ENCODE measurements at places on chromosomes 11 and 22. TPM values are rescaled to one million over a fixed set of nuclear protein-coding genes. Genes with fewer than 3 reads are reported as not detected.

The RIMBP3C gene
- total RNA-seq, result 3.2 TPM

The MUC5B gene
- not detected for total RNA-seq

The CRYBB3 gene
- total RNA-seq, result not detected

The TMA7B gene
- total RNA-seq, result not detected

DNA sequence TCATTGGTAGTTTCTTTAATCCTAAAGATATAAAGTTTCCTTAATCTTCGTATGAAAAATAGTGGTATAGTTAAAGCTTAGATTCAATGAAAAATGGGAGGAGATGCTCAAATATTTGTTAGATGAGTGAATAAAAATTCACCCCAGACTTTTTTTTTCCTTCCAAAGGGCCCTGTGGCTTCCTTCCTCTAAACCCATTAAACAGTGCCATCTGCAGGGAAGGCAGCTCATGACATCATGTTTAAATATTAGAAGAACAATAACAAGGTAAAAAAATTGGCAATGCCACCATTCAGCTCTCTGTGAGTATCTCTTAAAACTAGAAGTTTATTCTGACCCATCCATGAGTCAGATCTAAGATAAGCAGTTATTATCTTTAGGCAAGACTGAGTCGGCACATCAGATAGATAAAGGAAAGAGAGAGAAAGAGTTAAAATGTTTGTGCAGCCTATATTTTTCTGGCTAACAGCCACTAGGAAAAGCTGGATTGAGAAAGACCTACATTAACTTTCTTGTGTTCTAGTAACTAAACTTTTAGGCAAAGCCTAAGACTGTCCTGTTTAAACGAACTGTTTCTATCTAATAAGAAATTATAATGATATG, 19.1 kb upstream of the OOSP1 start:
- no peaks in the 10 kb centered on the region for H3K36me3 ChIP-seq
- H3K4me1 ChIP-seq, result no peaks in the 10 kb centered on the region
- DNase-seq, result peak; percentile 56
- no peak overlapping the region for H3K27ac ChIP-seq

- H3K36me3 ChIP-seq, result no peaks in the 10 kb centered on the region
- no peak overlapping the region for H3K4me3 ChIP-seq
- DNase-seq, result no peak
Measured at GRCh38 chr11:43376065-43376464, 17.3 kb downstream of the TTC17 start.

DNA sequence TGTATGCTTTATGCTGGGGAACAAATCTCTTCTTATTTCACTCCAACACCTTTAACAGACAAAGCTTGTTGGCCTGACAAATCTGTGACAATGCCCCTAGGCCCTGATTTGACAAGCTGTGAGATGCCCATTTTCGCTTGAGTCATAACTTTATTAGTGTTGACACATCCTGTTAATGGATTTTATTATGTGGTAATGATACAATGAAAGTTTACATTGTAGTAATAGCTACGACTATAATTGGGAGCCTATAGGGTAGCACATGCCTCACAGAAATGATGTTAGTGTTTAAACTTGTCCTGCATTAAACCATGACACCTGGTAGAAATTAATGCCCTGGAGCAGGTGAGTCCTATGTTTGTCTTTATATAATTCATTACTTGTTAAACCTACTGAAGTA, 3.3 kb upstream of the MMP10 start:
- H3K36me3 ChIP-seq, result no peaks in the 10 kb centered on the region
- no peak overlapping the region for H3K27ac ChIP-seq
- H3K4me3 ChIP-seq, result no peak overlapping the region
- H3K27me3 ChIP-seq, result no peaks in the 10 kb centered on the region

DNA sequence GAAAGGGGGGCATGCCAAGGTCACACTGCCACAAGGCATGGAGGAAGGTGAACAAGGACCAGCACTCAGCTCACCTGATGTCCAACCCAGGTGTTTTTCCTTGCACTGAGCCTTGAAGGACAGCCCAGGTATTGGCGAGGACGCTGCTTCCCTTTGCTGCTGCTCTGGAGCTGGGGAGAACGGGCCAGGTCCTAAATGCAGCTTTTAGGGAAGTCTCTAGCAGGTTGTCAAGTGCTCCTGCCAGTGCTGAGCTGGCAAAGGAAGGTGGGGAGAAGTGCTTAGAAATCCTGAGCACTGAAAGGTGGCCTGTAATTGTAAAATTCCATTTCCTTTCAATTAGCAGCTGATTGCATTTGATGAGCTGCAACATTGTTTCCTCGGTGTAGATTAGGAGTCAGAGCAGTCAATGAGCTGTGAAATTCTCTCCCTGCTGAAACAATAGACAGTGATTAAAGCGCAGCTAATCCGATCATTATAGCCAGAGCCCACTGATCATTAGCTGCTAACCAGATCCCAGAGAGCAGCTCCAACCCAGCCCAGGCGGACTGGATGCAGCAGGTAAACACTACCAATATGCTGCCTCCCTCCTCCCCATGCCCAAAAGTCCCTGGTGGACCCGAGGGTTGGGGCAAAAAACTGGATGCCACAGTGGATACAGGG, 507.6 kb downstream of the INSC start:
- H3K4me3 ChIP-seq, result no peak overlapping the region
- peaks cover 20% of the 10 kb centered on the region for H3K4me1 ChIP-seq
- no peak overlapping the region for H3K27ac ChIP-seq
- H3K27me3 ChIP-seq, result no peaks in the 10 kb centered on the region
- no peak for DNase-seq
- H3K36me3 ChIP-seq, result no peaks in the 10 kb centered on the region

Measured in cardiac muscle cell (in vitro differentiated cells and primary cell).